ENCODE measurements at places on chromosomes 1 and 21. TPM values are rescaled to one million over a fixed set of nuclear protein-coding genes. Genes with fewer than 3 reads are reported as not detected.

- H3K4me1 ChIP-seq: no peaks in the 10 kb centered on the region
- H3K4me3 ChIP-seq: no peak overlapping the region
- H3K27ac ChIP-seq: no peak overlapping the region
- H3K27me3 ChIP-seq: no peaks in the 10 kb centered on the region
- no peaks in the 10 kb centered on the region for H3K36me3 ChIP-seq
Observed at GRCh38 chr21:45152265-45152746, 77.9 kb downstream of the ADARB1 start.

- H3K27ac ChIP-seq: no peak overlapping the region
- no peak for DNase-seq
- no peak overlapping the region for H3K4me3 ChIP-seq
- H3K4me1 ChIP-seq: no peaks in the 10 kb centered on the region
- peaks cover 31% of the 10 kb centered on the region for H3K36me3 ChIP-seq
Observed at GRCh38 chr1:39301606-39302005, 97.1 kb downstream of the MACF1 start.

DNA sequence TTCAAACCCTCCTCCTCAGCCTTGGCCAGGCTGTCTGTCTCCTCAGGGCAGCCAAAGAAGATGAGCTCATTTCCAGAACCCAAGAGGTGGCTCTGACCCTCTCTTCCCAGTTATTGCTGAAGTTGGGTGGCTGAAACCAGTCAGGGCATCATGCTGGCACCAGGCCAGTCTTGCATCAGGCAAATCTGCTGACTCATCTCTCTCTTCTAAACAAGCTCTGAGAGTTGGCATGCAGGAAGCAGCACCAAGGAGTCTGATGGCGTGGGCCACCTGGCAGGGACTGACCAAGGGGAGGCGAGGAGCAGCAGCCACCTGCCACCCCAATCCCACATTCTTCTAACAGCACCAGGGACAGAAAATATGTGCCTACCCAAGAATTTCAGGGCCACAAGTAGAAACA lies 104.8 kb upstream of the ATP1A1 start:
- H3K4me3 ChIP-seq: no peak overlapping the region
- H3K4me1 ChIP-seq: no peaks in the 10 kb centered on the region
- no peaks in the 10 kb centered on the region for H3K36me3 ChIP-seq

DNA sequence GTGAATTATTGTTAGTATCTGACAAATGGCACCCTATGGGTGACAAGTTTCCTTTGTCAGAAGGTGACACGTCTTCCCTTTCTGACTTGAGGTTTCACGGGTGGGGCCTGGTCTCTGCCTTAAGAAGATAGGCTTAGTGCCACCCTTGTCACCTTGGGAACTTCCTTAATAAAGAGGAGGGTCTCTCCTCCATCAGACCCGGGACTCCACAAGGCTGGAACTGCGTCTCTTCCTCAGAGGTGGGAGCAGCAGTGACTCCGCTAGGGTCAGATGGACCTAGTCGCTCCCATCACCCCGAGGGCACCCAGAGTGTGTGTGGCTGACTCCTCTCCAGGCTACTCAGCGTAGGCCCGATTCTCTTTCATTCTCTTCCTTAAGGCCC lies 774 bp upstream of the WDTC1 start:
- H3K4me3 ChIP-seq: peak overlapping the region; percentile 64
- no peak for DNase-seq
- H3K27me3 ChIP-seq: no peaks in the 10 kb centered on the region
- no peak overlapping the region for H3K27ac ChIP-seq
- no peaks in the 10 kb centered on the region for H3K36me3 ChIP-seq

DNA sequence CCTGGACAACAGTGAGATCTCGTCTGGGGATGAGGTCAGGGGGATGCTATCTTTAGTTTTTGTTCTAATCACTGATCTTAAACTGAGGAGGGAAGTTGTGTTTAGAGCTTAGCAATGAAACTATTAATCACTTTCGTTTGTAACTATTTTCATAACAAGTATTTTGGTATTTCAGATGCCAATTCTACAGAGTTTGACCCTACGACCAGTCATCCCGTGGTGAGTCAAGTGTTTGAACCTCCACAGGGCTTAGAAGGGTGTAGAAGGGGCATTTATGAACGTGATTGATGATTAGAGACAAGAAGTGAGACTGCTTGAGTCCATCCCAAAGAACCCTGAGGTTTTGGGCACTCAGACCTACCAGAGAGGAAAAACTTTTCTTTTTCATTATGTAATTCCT lies 15.6 kb downstream of the SLFNL1 start:
- no peak overlapping the region for H3K27ac ChIP-seq
- DNase-seq: no peak
- no peaks in the 10 kb centered on the region for H3K27me3 ChIP-seq
- peaks cover 29% of the 10 kb centered on the region for H3K36me3 ChIP-seq

DNA sequence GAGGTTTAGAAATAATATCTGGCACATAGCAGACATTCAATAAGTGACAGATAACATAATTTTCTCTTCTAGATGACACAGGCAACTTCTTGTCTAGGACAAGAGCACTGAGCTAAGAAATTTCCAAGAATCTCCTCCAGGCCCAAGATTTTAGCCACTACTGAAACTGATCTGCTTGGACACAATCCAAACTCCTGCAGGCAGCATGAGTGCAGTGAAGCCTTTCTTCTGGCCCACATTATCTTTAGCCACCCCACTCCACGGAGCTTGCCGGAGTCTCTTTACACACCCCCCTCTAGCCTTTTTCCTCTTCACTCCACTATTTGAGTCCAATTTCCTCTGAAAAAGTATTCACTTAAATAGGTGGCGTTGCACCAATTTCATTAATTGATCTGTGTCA lies 142.9 kb upstream of the DUSP10 start:
- H3K27ac ChIP-seq: no peak overlapping the region
- DNase-seq: no peak
- no peaks in the 10 kb centered on the region for H3K27me3 ChIP-seq
- no peak overlapping the region for H3K4me3 ChIP-seq
- no peaks in the 10 kb centered on the region for H3K4me1 ChIP-seq

Gene THEMIS2
- total RNA-seq: 47.2 TPM

All from kidney (tissue), 22 donors.